CD14-positive monocyte (primary cell): ENCODE measurements at places on chromosomes 12 and 14. TPM values are rescaled to one million over a fixed set of nuclear protein-coding genes. Genes with fewer than 3 reads are reported as not detected.

GRCh38 chr14:67856827-67857226 is 37.2 kb downstream of the RAD51B start:
- H3K27ac ChIP-seq = no peak overlapping the region
- no peaks in the 10 kb centered on the region for H3K27me3 ChIP-seq
- H3K4me3 ChIP-seq = no peak overlapping the region
- H3K4me1 ChIP-seq = peaks cover 35% of the 10 kb centered on the region

DNA sequence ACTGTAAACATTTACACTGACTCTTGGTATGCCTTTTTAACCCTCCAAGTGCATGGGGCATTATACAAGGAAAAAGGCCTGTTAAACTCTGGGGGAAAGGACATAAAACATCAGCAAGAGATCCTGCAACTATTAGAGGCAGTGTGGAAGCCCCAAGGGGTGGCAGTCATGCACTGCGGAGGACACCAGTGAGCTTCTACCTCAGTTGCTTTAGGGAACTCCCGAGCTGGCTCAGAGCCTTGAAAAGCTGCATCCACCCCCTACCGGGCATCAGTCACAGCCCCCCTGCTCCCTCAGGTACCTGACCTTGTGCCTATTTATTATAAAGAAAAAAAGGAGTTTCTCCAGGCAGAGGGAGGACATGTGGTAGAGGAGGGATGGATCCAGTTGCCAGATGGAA is 695.6 kb upstream of the LMO3 start:
- H3K36me3 ChIP-seq = no peaks in the 10 kb centered on the region
- no peak for DNase-seq
- no peak overlapping the region for H3K4me3 ChIP-seq
- no peak overlapping the region for H3K27ac ChIP-seq
- no peaks in the 10 kb centered on the region for H3K27me3 ChIP-seq
- no peaks in the 10 kb centered on the region for H3K4me1 ChIP-seq

DNA sequence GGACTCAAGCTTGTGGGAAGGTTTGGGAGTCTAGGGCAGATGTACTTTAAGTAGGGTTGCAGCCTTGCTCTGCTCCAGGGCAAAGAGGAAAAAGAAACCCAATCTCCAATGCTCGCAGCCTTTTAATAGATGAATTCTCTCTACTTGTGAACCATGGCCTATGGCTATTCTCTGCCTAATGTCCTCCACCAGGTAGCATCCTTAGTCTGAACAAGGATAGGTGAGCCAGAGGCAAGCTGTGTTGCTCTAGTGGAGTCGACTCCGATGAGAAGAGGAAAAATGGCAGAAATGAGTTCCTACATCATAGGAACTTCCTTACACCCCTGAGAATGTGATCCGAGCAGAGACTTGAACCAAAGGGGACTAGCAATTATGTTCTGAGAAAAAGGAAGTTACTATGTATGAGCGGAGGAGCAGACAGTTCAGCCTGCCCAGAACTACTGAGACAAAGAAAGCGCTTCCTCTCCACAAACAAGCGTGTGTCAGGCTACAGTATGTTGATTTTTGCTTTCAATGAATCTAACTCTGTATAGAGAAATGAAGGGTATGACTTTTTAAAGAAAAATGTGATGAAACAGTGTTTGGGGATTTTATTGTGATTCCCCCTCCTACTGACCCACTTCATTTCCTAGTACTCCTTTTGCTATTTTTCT is 153.6 kb upstream of the ARID2 start:
- peak; percentile 61 for DNase-seq
- no peaks in the 10 kb centered on the region for H3K27me3 ChIP-seq

DNA sequence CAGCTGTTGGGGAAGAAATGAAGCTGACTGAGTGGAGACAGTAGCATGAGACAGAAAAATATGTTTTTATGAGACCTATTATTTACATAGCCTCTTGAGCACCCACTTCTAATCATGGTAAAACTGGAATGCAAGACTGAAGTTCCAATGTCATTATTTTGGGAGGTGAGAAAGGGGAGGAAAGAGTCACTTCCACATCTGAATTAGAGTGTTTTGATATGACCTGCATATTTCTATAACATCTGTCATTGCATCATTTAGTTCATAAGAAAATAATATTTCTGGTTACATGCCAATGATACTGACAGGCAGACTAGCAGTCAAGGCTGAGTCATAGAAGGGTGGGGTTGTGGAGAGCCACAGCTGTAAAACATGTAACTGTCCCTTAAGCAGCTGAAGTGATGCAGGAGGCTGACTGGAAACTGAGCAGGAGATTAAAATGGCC is 26.7 kb downstream of the NTN4 start:
- H3K36me3 ChIP-seq = no peaks in the 10 kb centered on the region
- H3K27ac ChIP-seq = no peak overlapping the region
- H3K4me1 ChIP-seq = no peaks in the 10 kb centered on the region
- no peak overlapping the region for H3K4me3 ChIP-seq
- peaks cover 4% of the 10 kb centered on the region for H3K27me3 ChIP-seq
- no peak for DNase-seq

DNA sequence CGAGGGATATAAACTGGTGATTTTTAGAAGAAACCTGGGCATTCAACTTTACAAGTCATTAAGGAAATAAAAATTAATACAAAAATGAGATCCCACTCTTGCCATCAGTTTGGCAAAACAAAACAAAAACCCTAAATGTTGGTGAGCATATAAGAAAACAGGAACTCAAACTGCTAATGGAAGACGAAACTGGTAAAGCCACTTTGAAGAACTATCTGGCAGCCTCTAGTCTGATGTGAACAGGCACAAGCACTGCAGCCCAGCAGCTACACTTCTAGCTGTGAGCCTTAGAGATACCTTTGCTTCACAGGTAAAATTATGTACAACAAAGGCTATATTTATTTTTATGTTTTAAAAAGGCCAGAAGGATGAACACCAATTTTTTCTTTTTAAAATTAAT is 459.6 kb downstream of the ZFP36L1 start:
- DNase-seq = peak; percentile 29
- H3K27me3 ChIP-seq = no peaks in the 10 kb centered on the region
- no peaks in the 10 kb centered on the region for H3K36me3 ChIP-seq
- peaks cover 28% of the 10 kb centered on the region for H3K4me1 ChIP-seq
- no peak overlapping the region for H3K4me3 ChIP-seq

DNA sequence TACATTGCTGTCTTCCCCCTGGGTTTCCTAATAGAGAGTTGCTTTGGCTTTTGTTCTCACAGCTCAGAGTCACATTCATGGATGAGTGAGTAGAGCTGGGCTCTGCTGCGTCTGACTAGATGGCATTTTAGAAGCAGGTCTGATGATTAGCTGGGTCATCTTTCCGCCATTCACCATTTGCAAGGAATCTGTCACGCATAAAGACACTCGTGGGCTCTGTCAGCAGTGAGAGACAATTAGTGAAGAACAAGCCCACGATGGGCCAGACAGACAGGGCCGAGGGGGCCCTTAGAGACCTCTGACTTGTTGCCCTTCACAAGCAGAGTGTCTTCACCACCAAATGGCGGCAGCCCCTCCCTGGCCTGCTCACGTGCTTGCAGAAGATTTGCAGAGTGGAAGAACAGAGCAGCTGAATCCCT is 175.0 kb downstream of the CRADD start:
- no peak overlapping the region for H3K27ac ChIP-seq
- H3K4me3 ChIP-seq = no peak overlapping the region
- no peaks in the 10 kb centered on the region for H3K27me3 ChIP-seq
- no peak for DNase-seq
- H3K36me3 ChIP-seq = no peaks in the 10 kb centered on the region

DNA sequence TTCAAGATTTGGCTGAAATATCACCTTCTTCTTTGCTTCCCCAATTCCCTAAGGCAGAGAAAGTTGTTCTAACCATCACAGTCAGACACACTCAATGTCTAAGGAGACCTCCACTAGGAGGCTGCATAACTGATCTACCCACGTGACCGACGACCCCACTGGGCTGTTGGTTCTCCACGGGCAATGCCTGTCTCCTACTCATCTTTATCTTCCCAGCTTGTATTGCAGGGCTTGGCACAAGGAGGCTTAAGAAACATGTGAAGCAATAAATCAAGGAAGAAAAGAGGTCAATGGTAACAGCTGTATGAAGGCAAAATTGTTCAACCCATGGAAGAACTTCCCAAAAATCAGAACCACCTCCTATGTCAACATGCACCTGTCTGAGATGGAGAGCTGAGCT is 27.1 kb downstream of the NT5DC3 start:
- DNase-seq = no peak
- no peaks in the 10 kb centered on the region for H3K27me3 ChIP-seq
- peaks cover 18% of the 10 kb centered on the region for H3K36me3 ChIP-seq
- H3K27ac ChIP-seq = no peak overlapping the region
- H3K4me3 ChIP-seq = no peak overlapping the region

DNA sequence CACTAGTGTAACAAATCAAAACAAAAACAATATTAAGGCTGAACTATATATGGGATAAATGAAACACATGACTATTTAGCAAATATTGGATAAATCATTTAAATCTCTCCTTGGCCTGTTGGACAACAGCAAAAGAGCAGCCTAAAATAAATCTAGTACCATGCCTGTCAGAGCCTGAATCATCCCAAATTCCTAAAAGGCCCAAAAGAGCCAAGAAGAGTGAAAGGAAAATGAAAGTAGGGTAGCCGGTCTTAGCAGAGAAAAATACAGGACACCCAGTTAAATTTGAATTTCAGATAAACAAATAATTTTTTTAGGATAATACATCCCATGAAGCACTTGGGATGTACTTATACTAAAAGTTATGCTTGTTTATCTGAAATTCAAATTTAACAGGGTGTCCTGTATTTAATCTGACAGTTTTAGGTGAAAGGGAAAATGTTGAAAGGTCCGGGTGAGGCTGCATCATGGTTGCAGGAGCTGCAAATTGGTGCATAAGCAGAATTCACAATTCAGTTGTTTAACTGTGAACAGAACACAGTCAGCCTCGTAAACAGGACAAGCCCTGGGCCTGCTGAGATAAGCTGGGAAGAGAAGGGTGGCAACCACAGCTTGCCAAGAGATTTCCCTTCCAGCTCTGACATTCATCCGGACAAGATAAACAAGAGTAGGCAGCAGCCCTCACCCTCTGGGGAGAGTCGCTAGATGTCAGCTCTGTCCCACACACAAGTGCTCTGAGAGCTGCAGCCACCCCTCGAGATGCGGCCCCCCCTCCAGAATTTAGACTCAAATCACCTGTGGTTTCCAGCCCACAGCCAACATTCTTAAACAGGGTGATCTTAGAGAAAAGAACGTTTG is 30.3 kb downstream of the DMAC2L start:
- H3K36me3 ChIP-seq = peaks cover 4% of the 10 kb centered on the region
- H3K4me3 ChIP-seq = no peak overlapping the region
- no peak for DNase-seq
- no peaks in the 10 kb centered on the region for H3K4me1 ChIP-seq
- no peaks in the 10 kb centered on the region for H3K27me3 ChIP-seq

DNA sequence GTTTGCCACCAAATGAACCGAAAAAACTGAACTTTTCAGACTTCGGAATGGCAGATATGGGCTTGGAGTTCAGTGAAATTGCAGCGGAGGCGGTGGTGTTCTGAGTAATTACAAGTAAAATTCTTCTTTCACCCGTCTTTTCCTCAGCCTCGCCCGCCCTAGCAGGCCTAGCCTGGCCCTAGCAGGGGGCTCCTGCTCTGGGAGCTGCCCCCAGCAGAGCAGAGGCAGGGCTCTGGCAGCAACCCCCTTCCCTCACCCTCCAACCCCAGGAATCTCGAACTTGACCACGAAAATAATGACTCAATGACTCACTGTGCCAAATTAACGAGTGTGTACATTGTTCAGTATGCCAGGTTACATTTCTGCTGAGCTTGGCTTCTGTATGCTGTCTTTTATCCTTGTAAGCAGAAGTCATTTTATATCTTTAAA is 1.1 kb downstream of the PAPLN start:
- no peak overlapping the region for H3K27ac ChIP-seq
- H3K4me3 ChIP-seq = no peak overlapping the region
- peaks cover 45% of the 10 kb centered on the region for H3K27me3 ChIP-seq
- DNase-seq = no peak
- no peaks in the 10 kb centered on the region for H3K36me3 ChIP-seq

The LRRIQ1 gene
- not detected for polyA plus RNA-seq

GRCh38 chr14:105760691-105761344 is 234.4 kb downstream of the TMEM121 start:
- DNase-seq = no peak
- no peaks in the 10 kb centered on the region for H3K27me3 ChIP-seq
- no peaks in the 10 kb centered on the region for H3K4me1 ChIP-seq
- H3K36me3 ChIP-seq = no peaks in the 10 kb centered on the region
- no peak overlapping the region for H3K27ac ChIP-seq

GRCh38 chr14:58816416-58817115 is 178.8 kb downstream of the DACT1 start:
- no peaks in the 10 kb centered on the region for H3K27me3 ChIP-seq
- DNase-seq = no peak
- H3K4me1 ChIP-seq = no peaks in the 10 kb centered on the region
- H3K36me3 ChIP-seq = no peaks in the 10 kb centered on the region

GRCh38 chr12:103499571-103499970 is 3.8 kb upstream of the C12orf42 start:
- H3K27ac ChIP-seq = no peak overlapping the region
- H3K36me3 ChIP-seq = no peaks in the 10 kb centered on the region
- no peak for DNase-seq
- H3K27me3 ChIP-seq = peaks cover 28% of the 10 kb centered on the region

DNA sequence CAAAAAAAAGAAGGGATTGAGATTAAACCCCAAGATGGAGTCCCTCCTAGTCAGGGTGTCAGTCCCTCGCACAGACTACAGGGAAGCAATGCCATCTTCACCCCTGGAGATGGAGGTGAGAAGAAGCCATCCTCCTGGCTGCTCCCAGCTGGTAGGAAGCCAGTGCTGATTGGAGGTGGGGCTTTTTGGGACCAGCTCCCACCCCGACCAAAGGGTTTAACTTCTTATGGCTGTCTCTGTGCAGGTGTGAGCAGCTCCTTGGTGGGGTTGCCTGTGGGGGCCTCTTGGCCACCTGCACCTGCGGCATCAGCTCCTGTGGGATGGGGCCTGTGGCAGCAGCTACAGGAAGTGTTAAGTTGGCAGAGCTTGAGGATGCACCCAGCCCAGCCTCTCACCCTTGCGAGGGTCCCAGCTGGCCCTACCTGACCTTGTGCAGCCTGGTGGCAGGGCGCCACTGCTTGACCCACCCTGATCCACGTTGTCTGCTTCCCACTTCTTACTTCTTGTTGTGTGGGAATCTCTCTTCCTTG is 3.8 kb upstream of the KRT86 start:
- peaks cover 5% of the 10 kb centered on the region for H3K27me3 ChIP-seq
- H3K4me3 ChIP-seq = no peak overlapping the region
- H3K27ac ChIP-seq = no peak overlapping the region
- no peaks in the 10 kb centered on the region for H3K36me3 ChIP-seq

DNA sequence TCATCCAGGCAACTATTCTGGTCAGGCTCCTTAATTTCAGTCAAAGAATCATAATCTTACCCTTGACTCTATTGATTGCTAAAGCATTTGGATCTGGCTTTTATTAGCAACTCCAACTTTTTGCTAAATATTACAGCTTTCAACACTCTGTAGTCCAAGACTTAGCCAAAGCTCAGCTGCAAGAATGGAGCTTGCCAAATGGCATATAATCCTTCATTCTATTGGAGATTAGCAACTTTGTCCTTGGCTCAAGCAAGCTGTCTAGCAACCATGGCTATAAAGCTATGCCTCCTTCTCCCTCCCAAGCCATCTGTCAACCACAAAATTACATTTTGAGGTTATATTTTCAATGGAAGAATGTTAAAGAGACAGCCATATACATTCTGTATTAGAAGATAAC is 23.1 kb upstream of the NID2 start:
- H3K4me1 ChIP-seq = no peaks in the 10 kb centered on the region
- no peaks in the 10 kb centered on the region for H3K27me3 ChIP-seq
- no peaks in the 10 kb centered on the region for H3K36me3 ChIP-seq
